G401 (cell line): ENCODE measurements at places on chromosomes 13 and 19.
A peak's percentile ranks its signal among the peaks of the same experiment; 100 is the strongest.

- DNase-seq: no peak
These were observed 17.6 kb upstream of the ZNF835 start for GRCh38 chr19:56689198-56689597.

DNA sequence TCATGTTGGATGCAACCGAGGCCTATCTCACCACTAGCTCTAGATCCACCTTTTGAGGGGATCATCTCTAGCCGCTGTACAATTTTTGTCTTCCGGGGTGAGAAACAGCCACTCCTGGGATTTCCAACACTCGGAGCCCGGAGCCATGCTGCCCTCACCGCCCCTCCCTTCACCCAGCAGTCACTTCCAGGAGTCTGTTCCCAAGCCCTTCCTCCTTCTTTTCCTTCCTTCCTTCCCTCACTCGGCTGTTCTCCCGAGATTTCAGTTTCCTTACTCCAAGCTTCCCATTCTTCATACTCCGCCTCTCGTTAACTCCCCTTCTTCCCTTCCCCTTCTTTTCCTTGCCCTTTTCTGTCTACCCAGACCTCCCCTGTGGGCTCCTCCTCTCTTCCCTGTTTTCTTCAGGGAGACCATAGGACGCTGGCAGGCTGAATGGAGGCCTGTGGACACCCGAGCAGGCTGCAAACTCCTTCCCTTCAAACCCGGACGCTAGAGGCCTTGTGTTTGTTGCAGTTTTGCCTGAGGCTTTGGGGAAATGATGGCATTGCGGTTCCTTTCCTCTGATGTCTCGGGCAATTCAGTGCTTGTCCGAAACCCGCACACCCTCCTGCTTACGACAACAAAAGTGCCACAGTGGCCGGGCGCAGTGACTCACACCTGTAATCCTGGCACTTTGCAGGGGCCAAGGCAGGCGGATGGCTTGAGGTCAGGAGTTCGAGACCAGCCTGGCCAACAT is 96.0 kb downstream of the CAB39L start:
- no peak for DNase-seq

- no peak for DNase-seq
These were observed 968 bp downstream of the RAVER1 start for GRCh38 chr19:10332158-10332964.

- no peak for DNase-seq
These were observed 88.3 kb downstream of the DOCK9 start for GRCh38 chr13:98889419-98890085.

- DNase-seq: no peak
These were observed 452.5 kb upstream of the ARGLU1 start for GRCh38 chr13:107020393-107020792.

DNA sequence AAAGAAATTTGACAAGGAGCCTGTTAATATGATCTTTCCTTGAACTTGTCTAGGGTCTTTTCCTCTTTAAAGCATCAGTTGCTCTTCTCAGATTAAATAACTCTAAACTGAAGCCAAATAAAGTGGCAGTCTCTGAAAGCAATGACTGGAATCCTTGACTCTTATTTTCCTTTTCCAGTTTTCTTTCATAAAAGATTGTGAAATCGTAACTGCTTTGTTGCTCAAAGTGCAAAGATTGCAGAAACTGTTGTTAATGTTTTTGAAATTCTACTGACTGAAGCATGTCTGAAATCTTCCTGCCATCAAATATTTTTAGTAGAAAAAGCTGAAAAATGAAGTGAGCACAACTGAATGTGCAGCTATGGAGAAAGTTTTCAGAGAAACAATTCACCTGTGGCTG is 1.9 kb downstream of the NHLRC3 start:
- DNase-seq: no peak

GRCh38 chr13:113967729-113968462 is 6.0 kb downstream of the C13orf46 start:
- no peak for DNase-seq

DNA sequence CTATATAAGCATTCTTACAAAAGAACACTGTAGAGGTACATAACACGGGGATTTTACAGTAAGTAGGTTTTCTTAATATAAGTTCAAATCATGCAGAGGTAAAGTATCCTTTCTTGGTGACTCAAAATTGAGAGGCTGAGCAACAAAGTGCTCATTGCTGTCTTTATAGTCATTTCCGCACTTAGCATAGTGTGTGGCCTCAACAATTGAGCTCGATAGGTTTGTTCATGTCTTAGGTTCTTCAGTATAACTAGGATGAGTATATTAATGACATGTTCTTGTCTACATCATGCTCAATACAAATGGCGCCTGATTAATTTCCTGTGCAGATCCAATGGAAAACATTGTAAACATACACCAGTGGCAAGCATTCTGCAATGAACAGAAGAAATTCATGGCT is 1.4 kb downstream of the WDFY2 start:
- peak; percentile 34 for DNase-seq

DNA sequence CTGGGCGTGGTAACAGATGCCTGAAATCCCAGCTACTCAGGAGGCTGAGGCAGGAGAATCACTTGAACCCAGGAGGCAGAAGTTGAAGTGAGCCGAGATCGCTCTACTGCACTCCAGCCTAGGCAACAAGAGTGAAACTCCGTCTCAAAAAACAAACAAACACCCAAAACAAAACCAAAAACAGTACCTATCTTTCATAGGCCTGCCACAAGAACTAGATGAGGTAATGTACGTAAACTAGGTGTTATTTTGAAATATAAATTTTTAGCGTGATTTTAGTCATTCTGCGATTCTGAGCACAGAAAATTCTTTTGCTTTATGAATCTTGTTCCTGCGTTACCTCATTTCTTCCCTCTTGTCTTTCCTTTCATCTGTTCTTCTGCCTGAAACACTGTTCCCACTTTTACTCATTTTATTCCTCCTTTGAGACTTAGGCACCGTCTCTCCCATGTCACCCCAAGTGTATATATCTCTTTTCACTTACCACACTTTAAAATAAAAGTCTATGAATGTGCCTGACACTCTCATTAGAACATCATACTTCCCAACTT is 238.2 kb upstream of the HTR2A start:
- DNase-seq: no peak

- no peak for DNase-seq
These were observed 288.1 kb upstream of the GPC6 start for GRCh38 chr13:92938486-92939020.

GRCh38 chr13:112783978-112784371 is 94.1 kb downstream of the ATP11A start:
- DNase-seq: no peak

DNA sequence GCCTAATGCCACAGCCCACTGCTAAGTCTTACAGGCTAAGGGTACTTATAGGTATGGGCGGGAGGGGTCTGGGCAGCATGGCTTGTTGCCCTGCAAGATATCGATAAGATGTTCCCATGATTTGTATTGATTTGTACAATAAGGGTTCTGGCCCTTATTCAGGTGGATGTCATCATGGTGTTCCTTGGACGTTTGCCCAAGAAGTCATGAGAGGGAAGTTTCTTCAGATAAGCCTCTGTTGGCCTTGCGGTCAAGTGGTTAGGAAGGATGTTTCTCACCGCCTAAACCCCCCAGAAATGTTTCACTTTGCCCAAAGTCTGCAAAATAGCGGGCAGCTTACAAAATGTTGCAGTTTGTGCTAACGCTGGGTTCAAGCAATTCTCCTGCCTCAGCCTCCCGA is 7.3 kb downstream of the PARP4 start:
- no peak for DNase-seq

- DNase-seq: no peak
These were observed 2.7 kb downstream of the FSTL3 start for GRCh38 chr19:678791-679388.

DNA sequence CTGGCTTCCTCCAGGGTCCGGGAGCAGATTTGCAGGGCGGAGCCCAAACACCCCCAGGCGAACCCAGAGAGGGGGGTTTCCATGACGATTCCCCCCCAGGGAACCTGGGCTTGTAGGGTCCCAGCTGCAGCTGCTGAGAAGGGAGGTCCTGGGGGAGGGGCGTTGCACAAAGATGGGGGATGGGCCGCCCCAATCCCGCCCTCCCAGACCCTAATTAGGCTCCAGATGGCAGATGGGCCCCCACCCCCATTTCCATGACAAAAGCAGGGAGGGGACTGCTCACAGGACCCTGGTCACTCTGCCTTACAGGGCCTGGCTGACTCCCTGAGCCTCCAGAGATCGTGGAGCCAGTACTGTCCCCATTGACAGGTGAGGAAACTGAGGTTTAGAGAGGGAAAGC is 15.2 kb downstream of the ELAVL3 start:
- no peak for DNase-seq

DNA sequence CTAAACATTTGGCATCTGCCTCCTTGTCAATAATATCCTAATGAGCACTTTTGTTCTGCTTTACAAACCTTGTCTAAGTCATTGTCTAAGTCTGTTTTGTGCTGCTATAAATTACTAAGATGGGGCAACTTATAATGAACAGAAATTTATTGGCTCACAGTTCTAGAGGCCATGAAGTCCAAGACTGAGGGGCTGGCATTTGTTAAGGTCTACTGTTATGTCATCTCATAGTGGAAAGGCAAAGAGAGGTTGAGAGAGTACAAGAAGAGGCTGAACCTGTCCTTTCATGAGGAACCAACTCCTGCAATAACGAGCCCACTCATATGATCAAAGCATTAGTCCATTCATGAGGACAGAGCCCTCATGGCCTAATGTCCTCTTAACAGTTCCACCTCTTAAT is 72.7 kb upstream of the KLF12 start:
- no peak for DNase-seq

- no peak for DNase-seq
These were observed 120.1 kb downstream of the RGCC start for GRCh38 chr13:41577436-41577835.

GRCh38 chr19:47408156-47408938 is 11.0 kb downstream of the MEIS3 start:
- DNase-seq: no peak

GRCh38 chr19:45358213-45358792 is 12.1 kb downstream of the ERCC2 start:
- no peak for DNase-seq

DNA sequence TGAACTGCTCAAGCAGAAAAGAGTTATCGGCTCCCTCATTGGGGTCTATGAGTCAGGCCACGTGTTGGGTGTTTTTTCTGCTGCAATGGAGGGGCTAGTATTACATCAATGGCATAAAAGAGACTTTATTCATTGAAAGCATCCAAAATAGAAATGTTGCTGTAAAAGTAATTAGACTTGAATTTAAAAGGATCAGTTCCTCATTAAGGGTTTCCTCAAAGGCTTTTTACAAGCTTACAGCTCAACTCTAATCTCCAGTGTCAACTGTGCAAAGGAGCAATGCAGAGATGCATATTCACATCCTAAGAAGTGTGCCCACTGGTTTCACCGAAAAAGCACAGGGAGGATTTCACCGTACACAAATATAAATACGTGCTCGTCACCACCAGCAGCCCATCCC is 300.3 kb downstream of the FOXO1 start:
- no peak for DNase-seq

GRCh38 chr13:35818633-35819067 is 312.5 kb downstream of the DCLK1 start:
- DNase-seq: peak; percentile 81

DNA sequence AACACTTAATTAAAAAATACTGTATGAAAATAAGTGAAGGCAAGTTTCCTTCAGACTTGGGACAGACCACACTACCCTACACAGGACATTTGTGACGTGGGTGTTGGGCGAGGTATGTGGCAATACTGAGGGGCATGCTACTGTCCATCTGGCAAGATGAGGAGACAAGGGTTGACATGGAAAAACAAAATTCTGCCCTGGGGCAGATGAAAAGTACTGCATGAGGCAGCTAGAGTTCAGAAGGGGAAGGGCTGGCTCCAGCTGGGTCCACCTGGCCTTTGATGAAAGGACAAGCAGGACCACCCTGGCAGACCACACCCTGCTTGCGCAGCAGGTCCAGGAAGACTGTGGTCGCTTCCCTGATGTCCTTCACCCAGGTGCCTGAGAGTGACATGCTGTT is 43.2 kb downstream of the LATS2 start:
- no peak for DNase-seq

DNA sequence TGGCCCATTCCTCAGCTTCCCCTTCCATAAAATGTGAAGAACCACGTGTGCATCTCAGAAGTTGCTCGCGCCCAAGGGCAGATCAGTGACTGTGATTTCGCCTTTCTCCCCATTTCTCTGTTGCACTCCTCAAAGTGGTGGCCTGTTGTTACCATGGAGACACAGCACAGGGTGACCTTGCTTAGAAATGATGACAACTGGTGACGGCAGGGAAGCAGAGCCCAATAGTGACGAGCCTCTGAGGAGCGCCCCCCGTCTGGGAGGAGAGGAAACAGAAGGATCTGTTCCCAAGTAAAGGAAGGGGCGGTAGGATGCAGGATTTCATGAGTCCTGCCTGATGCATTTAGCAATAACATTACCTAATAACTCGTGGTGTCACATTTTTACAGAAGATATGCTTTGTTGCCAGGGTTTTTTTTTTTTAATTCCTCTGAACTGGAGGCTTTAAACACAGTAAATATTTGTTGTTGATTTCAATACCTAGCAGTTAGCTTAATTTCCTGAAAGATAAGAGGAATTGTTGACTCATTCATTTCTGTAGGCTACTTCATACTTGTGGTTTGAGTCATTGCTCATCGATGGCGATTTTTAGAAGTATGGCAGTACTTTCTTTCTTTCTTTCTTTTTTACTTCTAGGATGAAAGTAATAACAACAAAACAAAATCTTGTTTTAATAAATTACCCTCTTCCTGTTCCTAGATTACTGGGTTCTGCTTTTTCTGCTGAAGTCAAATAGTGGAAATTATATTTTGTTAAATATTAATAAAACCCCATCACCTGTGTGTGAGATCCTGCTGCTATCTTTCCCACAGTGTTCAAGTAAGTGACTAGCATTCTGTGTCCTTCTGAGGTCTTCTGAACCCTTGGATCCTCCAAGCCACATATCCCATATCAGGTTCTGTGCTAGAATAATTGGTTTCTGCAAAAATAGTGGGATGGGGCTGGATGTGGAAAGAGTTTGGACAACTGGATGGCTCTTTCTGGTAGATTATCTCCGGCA is 36.0 kb downstream of the MBNL2 start:
- DNase-seq: peak; percentile 60

DNA sequence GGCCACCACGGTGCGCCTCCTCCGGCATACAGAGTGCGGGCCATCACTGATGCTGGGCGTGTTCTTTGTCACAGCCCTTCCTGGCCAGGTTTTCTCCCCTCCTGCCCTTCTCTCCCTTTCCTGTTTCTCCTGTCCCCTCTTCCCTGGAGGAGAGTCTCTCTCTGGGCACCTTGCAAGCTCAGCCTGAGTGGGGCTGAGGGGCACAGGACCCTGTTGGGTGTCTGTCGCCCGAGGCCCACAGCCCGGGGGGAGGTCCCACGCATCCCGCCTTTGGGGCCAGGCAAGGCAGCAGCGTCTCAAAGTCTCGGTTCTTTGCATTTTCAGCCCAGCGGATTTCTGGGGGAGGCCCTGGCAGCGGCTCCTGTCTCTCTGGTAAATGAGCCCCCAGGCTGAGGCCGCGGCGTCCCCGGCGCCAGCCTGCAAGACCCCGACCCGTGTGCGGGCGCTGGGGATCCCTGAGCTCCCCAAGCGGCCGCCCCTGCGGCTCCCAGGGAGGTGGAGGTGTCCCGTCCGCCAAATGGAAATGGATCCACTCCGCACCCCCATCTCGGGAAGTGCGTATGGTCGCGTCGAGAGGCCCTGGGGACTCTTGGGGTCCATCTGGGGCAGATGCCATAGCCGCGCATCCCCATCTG is 47.2 kb downstream of the COMP start:
- DNase-seq: no peak

- DNase-seq: no peak
These were observed 1189.6 kb downstream of the PCDH9 start for GRCh38 chr13:66040506-66040905.
